ENCODE measurements at places on chromosomes 5 and 9.

- DNase-seq, result no peak
Observed at GRCh38 chr5:14157493-14157782, 14.3 kb downstream of the TRIO start.

GRCh38 chr9:77856615-77857014, 175.0 kb downstream of the GNAQ start:
- DNase-seq, result no peak

- DNase-seq, result no peak
Observed at GRCh38 chr5:178141550-178141949, 10.7 kb downstream of the RMND5B start.

DNA sequence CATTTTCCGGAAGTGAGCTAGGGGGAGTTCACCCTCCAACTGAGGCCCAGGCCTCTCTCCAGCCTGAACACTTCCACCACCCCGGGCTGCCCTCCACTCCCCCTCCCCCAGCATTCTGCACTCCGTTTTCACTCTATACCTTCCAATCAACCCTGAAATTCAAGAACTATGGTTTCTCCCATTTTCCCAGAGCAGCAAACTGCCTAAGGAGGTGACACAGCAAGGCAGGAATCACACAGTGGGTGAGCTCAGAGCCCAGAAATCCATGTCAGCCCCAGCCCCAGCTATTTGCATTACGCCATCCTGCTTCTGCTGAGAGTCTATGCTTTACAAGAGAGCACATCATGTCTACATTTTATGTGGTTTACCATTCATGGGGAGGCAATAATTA, 11.9 kb downstream of the MSX2 start:
- DNase-seq, result no peak

DNA sequence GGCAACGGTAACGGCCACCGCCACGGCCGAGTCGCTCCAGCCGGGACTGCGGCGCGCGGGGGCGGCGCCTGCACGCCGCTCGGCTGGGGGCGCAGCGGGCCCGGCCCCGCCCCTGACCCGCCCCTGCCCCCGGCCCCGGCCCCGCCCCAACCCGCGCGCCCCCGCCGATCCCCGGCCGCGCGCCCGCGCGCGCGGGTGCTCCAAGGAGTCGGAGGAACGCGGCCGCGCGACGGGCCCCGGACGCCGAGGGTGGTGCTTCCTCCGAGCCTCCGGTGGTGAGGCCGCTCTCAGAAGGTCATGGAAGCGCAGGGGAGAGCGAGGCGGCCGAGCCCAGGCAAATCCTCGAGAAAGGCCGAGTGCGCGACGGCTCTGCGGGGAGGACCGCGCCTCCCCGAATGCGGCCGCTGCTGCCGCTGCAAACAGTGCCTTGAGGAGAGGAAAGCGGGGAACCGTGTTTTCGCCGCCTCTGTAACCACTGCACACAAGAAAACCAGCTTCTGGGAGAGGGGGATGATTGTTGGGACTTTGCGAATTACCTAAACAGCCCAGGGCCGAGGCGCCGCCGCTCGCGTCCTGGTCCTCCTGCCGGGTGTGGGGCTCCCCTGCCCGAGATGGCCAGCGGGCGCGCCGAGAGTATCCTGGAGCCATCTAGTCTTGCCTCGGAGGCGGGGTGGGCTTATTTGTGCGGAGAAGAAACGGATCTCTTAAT, at the start of gene LIFR:
LIFR (minus strand) TSS at position 48 of the 709 bp plus-strand sequence. CDS start 25,999 bp downstream, outside the sequence.
- DNase-seq, result peak; percentile 24

DNA sequence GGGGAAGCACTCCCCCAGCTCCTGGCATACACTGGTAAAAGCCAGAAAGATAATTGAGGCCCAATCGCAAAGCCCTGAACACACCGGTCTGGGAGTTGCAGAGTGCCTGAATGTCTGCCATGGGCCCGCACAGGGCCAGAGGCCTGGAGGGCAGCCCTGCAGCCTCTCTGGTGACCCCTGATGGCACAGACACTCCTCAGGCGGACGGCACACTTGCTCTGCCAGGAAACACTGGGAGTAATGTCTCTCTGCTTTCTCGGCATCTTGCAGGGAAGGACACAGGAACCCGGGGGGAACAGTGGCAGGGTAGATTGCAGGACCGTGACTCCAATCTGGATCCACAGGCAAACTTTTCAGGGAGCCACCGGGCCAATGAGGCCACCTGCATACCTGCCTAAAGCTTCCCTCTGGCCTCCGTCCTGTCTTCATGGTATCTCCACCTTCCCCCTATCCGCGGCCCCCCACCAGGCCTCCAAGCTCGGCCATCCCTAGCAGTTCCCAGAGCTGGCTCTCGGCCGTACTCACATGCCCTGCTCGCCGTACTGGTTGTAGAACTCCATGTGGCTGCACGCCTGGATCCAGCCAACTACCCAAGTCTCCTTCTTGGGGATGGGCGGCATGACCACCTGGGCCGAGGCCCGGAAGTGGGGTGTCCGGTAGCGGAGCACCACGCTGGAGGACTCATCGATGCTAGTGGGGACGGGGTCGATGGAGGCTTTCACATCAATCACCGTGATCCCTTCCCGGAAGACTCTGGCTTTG, 797 bp downstream of the FAM78A start:
- no peak for DNase-seq

DNA sequence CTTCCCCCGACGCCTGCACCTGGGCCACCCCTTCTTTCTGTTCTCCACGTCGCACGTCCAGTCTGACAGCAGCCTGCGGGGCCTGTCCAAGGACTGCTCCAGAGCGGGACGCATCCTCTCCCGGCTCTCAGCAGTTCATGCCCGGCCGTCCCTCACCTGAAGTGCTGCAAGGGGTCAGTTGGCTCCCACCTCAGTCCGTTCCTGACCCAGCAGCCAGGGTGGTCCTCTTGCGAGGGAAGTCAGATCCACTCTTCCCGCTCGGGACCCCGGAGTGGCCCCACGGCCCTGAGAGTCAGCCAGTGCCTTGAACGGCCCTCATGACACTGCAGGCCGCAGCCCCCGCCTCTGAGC, 249.7 kb upstream of the IRX4 start:
- DNase-seq, result no peak

GRCh38 chr5:71922584-71923106, 184.6 kb upstream of the MAP1B start:
- no peak for DNase-seq

DNA sequence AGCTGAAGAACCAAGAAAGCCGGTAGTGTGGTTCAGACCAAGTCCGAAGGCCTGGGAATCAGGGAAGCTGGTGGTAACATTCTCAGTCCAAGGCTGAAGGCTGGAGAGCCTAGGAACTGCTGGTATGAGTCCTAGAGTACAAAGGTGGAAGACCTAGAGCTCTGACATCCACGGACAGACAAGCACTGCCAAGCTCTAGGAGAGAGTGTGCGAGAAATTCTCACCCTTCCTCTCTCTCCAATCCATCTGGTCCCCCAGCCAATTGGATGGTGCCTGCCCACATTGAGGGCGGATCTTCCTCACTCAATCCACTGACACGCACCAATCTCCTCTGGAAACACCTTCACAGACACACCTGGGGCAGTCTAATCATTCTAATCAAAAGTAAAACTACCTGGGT, 19.7 kb upstream of the ADAMTS19 start:
- no peak for DNase-seq

- no peak for DNase-seq
Observed at GRCh38 chr9:133777068-133777791, 39.1 kb upstream of the SARDH start.

DNA sequence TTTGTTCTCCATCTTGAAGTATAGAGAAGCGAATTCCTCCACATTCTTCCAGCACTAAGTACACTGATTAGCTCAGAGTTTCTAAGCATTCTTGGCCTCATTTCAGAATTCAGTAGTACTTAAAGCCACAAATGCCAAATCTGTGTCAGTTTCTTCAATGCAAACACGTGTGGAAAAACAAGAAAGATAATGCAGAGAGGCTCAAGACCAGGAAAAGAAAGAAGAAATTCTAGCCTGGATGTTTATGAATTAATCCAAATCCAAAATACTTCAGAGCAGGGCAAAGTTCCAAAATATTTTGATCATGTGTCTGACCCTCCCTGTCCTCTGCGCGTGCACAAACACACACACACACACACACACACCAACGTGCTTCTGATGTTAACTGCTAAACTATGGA, 457.6 kb downstream of the SLCO4C1 start:
- no peak for DNase-seq

- no peak for DNase-seq
Observed at GRCh38 chr9:129283705-129284606, 105.9 kb upstream of the IER5L start.

DNA sequence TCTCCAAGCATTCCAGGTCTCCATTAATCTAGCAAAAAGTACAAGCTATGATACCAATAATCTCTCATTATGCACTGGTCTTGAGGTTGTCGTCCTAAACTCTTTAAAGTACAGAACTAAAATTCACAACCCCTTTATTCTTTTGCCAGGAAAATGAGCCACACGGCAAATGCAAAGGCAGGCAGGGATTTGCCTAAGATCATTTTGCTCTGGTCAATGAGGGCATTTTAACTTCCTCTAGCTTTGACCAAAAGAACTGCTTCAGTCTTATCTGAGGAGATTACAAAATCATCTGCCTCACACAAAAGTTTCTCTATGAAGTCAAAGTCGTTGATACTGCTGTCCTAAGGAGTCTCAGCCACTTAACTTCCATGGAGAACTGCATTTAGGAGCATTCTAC, 51.8 kb downstream of the EPB41L4B start:
- DNase-seq, result no peak

All from CD4-positive, alpha-beta memory T cell (primary cell).